ENCODE measurements at places on chromosomes 5 and 9. TPM values are rescaled to one million over a fixed set of nuclear protein-coding genes. Genes with fewer than 3 reads are reported as not detected.

DNA sequence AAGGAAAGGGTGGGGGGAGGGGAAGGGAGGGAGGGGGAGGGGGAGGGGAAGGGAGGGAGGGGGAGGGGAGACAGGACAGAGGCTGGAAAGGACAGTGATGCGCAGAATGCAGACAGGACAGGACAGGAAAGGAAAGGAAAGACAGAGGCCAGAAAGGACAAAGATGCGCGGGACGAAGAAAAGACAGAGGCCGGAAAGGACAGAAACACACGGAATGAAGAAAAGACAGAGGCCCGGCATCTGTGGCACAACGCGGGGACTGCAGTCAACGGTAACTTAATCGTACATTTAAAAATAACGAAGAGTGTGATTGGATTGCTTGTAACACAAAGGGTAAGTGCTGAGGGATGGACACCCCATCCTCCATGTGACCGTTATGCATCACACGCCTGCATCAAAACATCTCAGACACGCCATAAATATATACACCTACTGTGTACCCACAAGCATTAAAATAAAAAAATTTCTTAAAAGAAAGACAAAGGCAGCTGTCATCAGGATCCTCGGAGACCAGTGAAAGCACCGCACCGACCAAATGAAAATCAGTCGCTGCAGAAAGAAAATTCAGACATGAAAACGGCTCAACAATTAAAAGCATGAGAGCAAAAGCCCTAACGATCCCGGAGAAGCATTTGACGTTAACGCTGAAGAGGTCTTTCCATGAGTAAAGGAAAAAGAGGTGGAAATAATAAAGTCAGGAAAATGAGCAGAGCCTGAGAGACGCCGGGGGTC is 52.9 kb upstream of the EXOC3 start:
- H3K36me3 ChIP-seq = peaks cover 26% of the 10 kb centered on the region
- no peaks in the 10 kb centered on the region for H3K27me3 ChIP-seq
- peak overlapping the region; percentile 70 for H3K27ac ChIP-seq
- no peak for DNase-seq

DNA sequence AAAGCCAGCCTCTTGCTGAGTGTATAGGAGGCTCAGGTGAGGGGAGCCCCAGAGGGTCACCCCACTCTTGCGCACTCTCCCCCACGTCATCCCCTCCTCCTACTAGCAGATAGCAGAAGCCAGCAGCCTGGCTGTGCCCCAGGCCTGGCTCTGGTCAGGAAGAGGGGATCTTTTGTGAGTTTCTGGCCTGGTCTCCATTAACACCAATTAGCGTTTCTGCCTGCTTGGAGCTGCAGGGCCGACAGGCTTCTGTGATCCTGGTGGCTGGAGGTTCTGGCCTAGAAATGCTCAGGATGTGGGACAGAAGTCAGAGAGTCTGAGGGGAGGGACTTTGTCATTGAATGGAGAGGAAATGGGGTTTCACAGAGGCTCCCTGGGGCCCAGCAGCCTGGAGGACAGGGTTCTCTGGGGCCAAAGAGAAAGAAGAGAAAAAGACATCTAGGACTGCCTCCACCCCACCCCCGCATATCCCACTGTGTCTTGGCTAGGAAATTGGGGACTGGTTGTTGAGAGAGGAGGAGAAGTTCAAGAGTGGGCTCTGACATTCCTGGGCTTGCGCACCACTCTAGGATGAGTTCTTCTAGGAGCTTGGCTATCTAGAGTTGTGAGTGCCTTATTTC is 47.5 kb upstream of the ARAP3 start:
- peaks cover 1% of the 10 kb centered on the region for H3K4me1 ChIP-seq
- no peak overlapping the region for H3K4me3 ChIP-seq
- H3K36me3 ChIP-seq = no peaks in the 10 kb centered on the region
- H3K27me3 ChIP-seq = peaks cover 9% of the 10 kb centered on the region
- DNase-seq = no peak

GRCh38 chr9:88738709-88739108 is 203.7 kb downstream of the NXNL2 start:
- peaks cover 5% of the 10 kb centered on the region for H3K27me3 ChIP-seq
- no peak overlapping the region for H3K27ac ChIP-seq
- no peak overlapping the region for H3K4me3 ChIP-seq
- DNase-seq = no peak
- H3K36me3 ChIP-seq = no peaks in the 10 kb centered on the region

GRCh38 chr5:146606893-146607292 is 90.9 kb upstream of the GPR151 start:
- no peaks in the 10 kb centered on the region for H3K36me3 ChIP-seq
- no peaks in the 10 kb centered on the region for H3K27me3 ChIP-seq
- DNase-seq = no peak
- no peaks in the 10 kb centered on the region for H3K4me1 ChIP-seq

DNA sequence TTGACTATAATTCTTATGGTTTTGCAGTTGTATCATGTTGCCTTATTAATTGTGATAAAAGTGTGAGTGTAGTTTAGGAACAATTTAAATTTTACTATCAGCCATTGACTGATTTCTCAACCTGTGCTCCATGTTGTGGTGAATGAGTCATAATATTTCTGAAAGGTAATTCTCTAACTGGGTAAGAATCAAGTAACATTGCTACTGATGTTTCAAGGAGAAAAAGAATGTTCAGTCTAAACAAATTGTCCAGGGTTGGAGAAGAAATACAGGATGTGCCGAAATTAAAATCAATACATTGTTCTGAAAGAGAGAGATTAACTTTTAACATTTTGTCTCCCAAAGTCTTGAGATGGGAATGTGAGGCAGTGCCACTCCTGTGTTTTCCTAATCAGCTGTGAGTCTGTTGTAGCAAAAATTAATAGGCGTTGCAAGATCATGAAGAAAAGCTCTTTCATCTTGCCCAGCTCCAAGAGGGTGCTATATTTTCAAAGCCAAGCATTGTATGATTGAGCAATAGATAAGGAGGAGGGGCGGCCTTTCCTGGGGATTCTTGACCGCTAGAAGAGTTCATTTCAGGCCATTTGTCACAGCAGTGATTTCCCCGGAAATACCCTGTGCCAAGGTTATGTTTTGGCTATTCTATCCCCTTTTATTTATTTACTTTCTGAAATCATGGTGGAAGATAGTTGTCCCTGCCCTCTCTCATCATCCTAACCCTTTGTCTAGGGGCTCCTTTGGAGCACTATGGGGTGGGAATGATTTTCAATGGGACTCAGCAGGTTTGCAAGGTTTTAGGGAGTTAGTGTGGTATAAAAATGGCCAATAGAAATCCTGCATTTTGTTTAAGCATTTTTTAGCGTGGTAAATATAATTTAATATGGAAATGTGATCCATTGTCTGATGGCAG is 151.6 kb downstream of the FOCAD start:
- H3K4me1 ChIP-seq = peaks cover 4% of the 10 kb centered on the region
- no peak for DNase-seq
- H3K27me3 ChIP-seq = no peaks in the 10 kb centered on the region
- no peak overlapping the region for H3K4me3 ChIP-seq

DNA sequence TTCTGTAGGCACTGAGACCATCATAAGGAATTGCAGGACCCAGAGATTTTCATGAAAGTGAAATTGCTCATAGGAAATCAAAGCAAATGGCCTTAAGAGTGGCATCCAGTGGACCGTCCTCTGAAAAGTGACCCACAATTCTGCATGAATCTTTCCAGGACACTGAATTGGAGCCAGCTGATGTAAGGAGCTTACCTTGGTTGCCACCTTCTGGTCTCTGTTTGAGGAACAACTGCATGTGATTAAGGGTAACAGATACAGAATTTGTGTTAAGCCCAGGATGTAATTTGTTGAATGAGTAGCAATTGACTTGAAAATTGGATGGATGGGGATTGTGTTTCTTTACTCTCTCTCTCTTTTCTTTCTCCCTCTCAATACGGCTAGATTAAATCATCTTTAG is 49.9 kb upstream of the GAS1 start:
- H3K27ac ChIP-seq = no peak overlapping the region
- DNase-seq = no peak
- peaks cover 6% of the 10 kb centered on the region for H3K27me3 ChIP-seq
- no peaks in the 10 kb centered on the region for H3K4me1 ChIP-seq
- H3K4me3 ChIP-seq = no peak overlapping the region

GRCh38 chr9:14106699-14107098 is 207.2 kb downstream of the NFIB start:
- no peaks in the 10 kb centered on the region for H3K27me3 ChIP-seq
- no peak overlapping the region for H3K27ac ChIP-seq
- H3K4me3 ChIP-seq = no peak overlapping the region
- H3K36me3 ChIP-seq = no peaks in the 10 kb centered on the region

- no peaks in the 10 kb centered on the region for H3K27me3 ChIP-seq
- no peak overlapping the region for H3K27ac ChIP-seq
- no peaks in the 10 kb centered on the region for H3K4me1 ChIP-seq
- H3K4me3 ChIP-seq = no peak overlapping the region
- H3K36me3 ChIP-seq = no peaks in the 10 kb centered on the region
These were observed 1072.3 kb upstream of the DMAC1 start for GRCh38 chr9:8871796-8872445.

GRCh38 chr9:69949396-69949795 is 94.3 kb upstream of the MAMDC2 start:
- H3K36me3 ChIP-seq = no peaks in the 10 kb centered on the region
- no peaks in the 10 kb centered on the region for H3K4me1 ChIP-seq
- H3K4me3 ChIP-seq = no peak overlapping the region
- no peak for DNase-seq
- H3K27me3 ChIP-seq = peaks cover 16% of the 10 kb centered on the region

DNA sequence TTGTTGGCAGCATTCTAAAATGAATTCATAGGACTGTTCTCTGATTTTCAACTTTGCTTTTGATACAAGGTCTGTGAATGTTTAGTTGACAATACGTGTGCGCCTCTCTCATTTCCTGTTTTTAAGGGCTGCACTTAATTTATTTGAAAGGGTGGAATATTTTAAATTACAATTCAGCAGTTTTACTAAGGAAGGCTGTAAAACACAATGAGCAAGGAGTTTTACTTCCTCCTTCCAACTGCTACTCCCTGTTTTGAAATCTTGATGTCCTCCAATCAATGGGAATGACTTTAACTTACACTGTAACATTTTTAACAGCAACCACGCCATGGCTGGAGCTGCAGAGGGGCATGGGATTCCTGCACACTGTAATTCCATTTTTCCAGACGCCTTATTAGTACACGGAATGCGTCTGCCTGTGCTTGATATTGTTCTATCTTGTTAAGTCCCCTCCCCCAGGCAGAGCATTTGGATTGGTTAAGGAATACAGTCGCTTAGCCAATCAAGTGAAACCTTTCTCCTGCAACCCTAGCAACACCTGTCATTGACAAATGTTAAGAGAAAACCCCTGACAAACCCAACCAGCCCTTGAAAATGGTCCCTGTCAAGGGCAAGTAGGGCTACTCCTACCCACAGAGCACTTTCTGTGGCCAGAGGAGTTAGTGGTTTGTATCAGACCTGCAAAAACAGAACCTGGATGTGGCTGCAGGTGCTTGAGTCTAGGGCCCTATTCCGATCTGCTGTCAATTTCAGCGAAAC is 12.5 kb upstream of the ZSWIM6 start:
- no peak for DNase-seq
- H3K4me3 ChIP-seq = no peak overlapping the region
- H3K36me3 ChIP-seq = no peaks in the 10 kb centered on the region
- peaks cover 29% of the 10 kb centered on the region for H3K27me3 ChIP-seq

DNA sequence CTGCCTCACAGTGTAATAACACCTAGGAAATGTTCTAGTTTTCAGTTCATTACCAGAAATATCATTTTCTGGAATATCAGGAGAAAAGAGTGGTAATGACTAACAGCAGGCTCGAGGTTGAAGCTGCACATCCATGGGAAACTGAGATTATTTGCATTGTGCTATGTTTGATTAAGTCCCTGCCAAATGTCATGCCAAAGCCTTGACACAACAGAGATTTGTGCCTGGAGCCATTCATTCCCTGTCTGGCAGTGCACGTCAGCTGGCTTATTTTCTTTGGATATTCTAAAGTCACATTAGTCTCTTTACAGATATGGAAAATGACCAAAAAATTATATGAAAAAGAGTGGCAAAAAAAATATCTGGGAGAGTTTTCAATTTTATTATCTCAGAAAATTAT is 848.0 kb downstream of the PTPRD start:
- H3K4me1 ChIP-seq = no peaks in the 10 kb centered on the region
- H3K27ac ChIP-seq = no peak overlapping the region
- H3K27me3 ChIP-seq = no peaks in the 10 kb centered on the region

Gene GPR150
- total RNA-seq = 1.7 TPM

Gene PCDHGA12
- total RNA-seq = not detected

Gene NR3C1
- 79.3 TPM for total RNA-seq

Gene CSF1R
- total RNA-seq = 0.25 TPM

Gene EGFLAM
- total RNA-seq = not detected
